ENCODE measurements at places on chromosomes 4 and X.

- H3K4me3 ChIP-seq = no peak overlapping the region
- no peaks in the 10 kb centered on the region for H3K4me1 ChIP-seq
- no peaks in the 10 kb centered on the region for H3K27me3 ChIP-seq
- no peak for DNase-seq
- no peaks in the 10 kb centered on the region for H3K36me3 ChIP-seq
Observed at GRCh38 chr4:2304321-2304876, 42.5 kb upstream of the MXD4 start.

GRCh38 chr4:66837279-66837922 lies 707.9 kb downstream of the CENPC start:
- H3K27me3 ChIP-seq = no peaks in the 10 kb centered on the region
- peaks cover 8% of the 10 kb centered on the region for H3K4me1 ChIP-seq
- no peak for DNase-seq
- H3K36me3 ChIP-seq = no peaks in the 10 kb centered on the region
- no peak overlapping the region for H3K27ac ChIP-seq

GRCh38 chr4:171954650-171955049 lies 141.4 kb downstream of the GALNTL6 start:
- H3K27me3 ChIP-seq = no peaks in the 10 kb centered on the region
- H3K4me3 ChIP-seq = no peak overlapping the region
- DNase-seq = peak; percentile 3
- H3K4me1 ChIP-seq = no peaks in the 10 kb centered on the region
- H3K36me3 ChIP-seq = no peaks in the 10 kb centered on the region

- H3K27me3 ChIP-seq = no peaks in the 10 kb centered on the region
- H3K36me3 ChIP-seq = no peaks in the 10 kb centered on the region
- no peak overlapping the region for H3K4me3 ChIP-seq
- no peak overlapping the region for H3K27ac ChIP-seq
- DNase-seq = no peak
Observed at GRCh38 chr4:64430933-64431332, 21.7 kb upstream of the TECRL start.

- DNase-seq = peak; percentile 59
- H3K36me3 ChIP-seq = no peaks in the 10 kb centered on the region
- H3K4me3 ChIP-seq = no peak overlapping the region
- no peaks in the 10 kb centered on the region for H3K4me1 ChIP-seq
- no peaks in the 10 kb centered on the region for H3K27me3 ChIP-seq
Observed at GRCh38 chr4:176270669-176271068, 1.6 kb upstream of the ASB5 start.

- no peak overlapping the region for H3K27ac ChIP-seq
- DNase-seq = no peak
- H3K36me3 ChIP-seq = no peaks in the 10 kb centered on the region
- H3K27me3 ChIP-seq = no peaks in the 10 kb centered on the region
- H3K4me3 ChIP-seq = no peak overlapping the region
Observed at GRCh38 chr4:53605783-53606182, 14.5 kb upstream of the LNX1 start.

DNA sequence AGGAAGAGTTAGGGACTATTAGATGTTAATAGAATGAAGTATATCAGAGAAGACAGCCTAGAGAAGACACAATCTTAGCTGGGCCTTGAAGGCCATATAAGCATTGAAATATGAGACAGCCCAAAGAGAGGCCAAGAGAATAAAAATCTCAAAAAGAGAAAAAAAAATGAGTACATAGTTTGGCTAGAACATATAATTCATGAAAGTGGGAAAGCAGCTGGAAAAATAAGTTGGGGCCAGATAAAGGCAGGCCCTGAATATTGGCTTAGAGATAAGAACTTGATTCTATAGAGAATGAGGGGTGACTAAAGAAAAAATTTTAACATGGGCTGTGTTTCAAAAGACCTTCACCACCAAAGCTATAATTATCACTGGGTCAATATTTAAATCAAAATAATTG lies 7.4 kb upstream of the UTP3 start:
- H3K36me3 ChIP-seq = no peaks in the 10 kb centered on the region
- no peak overlapping the region for H3K27ac ChIP-seq
- H3K4me3 ChIP-seq = no peak overlapping the region
- DNase-seq = no peak
- no peaks in the 10 kb centered on the region for H3K4me1 ChIP-seq

DNA sequence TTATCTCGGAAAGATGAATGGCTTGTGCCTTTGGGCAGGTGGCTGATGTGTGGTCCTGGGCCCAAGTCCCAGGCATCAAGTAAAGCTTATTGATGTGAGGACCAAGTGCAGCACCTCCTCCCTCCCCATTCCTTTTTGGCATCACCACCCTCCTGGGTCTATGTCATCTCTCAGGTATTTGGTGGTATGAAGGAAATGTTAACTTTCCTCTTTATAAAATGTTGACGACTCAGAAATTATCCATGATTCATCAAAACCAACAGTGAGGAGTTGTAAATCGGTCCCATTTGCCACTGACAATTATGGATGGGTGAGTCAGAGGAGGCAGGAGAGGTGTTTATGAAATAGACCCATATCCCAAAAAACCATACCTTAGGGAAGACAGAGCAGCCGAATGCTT lies 229.4 kb upstream of the GATB start:
- peak; percentile 3 for DNase-seq
- H3K4me3 ChIP-seq = no peak overlapping the region
- no peaks in the 10 kb centered on the region for H3K4me1 ChIP-seq
- no peaks in the 10 kb centered on the region for H3K36me3 ChIP-seq

GRCh38 chr4:78065508-78066192 lies 8.5 kb downstream of the FRAS1 start:
- no peak for DNase-seq
- H3K4me1 ChIP-seq = no peaks in the 10 kb centered on the region
- H3K36me3 ChIP-seq = no peaks in the 10 kb centered on the region
- H3K27me3 ChIP-seq = peaks cover 4% of the 10 kb centered on the region

DNA sequence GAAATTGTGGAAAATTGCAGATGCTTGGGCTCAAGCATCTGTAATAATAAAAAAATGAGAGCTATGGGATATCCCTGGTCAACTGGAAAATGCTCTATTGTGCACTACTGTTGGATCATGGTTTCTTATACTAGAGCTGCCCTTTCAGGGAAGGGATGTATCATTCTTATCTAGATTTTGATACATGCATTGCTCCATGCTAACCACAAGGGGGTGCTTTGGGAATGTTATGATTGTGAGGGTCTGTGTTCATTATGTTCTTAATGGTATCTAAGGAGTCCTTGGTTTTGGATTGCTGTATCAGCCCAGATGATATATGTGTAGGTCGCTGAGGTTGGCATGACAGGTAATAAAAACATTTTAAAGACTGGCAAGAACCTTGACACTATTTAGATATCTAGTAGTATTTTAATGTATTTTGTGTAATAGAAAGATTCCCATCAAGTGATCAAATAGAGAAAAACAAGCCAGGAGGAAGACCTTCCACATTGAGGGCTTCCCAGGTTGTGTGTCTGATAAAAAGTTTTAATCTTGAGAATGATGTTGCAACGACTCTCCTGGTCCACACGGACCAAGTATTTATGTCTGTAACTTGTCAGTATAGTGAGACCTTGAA lies 49.2 kb upstream of the TLR2 start:
- H3K27ac ChIP-seq = no peak overlapping the region
- H3K4me1 ChIP-seq = no peaks in the 10 kb centered on the region
- H3K36me3 ChIP-seq = peaks cover 25% of the 10 kb centered on the region
- peak; percentile 60 for DNase-seq
- no peak overlapping the region for H3K4me3 ChIP-seq

- no peaks in the 10 kb centered on the region for H3K4me1 ChIP-seq
- H3K4me3 ChIP-seq = peak overlapping the region; percentile 53
- H3K27me3 ChIP-seq = peaks cover 17% of the 10 kb centered on the region
- peak overlapping the region; percentile 74 for H3K27ac ChIP-seq
- DNase-seq = peak; percentile 80
Observed at GRCh38 chrX:150365990-150366911, 3.1 kb downstream of the MAMLD1 start.

DNA sequence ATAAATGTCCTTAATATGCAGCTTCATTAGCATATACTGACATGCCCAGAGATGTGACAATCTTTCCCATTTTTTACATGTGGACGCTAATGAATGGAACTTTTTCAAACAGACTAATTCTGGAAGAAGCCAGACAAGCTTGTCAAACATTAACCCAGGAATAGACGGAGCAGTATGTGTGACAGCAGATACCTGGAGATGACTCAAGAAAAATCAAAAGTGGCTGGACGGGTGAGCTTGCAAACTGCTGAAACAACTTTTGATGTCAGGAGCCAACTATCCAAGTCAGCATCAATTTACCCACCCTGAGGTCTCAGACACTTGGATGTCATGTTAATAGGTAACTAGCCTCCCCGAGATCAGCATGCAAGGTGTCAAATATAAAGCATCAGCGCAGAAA lies 183.0 kb downstream of the PACRGL start:
- H3K4me3 ChIP-seq = no peak overlapping the region
- H3K27ac ChIP-seq = no peak overlapping the region
- peaks cover 33% of the 10 kb centered on the region for H3K27me3 ChIP-seq

GRCh38 chr4:147037069-147037468 lies 91.4 kb upstream of the TTC29 start:
- no peak for DNase-seq
- H3K4me1 ChIP-seq = no peaks in the 10 kb centered on the region
- H3K36me3 ChIP-seq = no peaks in the 10 kb centered on the region
- no peaks in the 10 kb centered on the region for H3K27me3 ChIP-seq
- no peak overlapping the region for H3K27ac ChIP-seq
- no peak overlapping the region for H3K4me3 ChIP-seq

DNA sequence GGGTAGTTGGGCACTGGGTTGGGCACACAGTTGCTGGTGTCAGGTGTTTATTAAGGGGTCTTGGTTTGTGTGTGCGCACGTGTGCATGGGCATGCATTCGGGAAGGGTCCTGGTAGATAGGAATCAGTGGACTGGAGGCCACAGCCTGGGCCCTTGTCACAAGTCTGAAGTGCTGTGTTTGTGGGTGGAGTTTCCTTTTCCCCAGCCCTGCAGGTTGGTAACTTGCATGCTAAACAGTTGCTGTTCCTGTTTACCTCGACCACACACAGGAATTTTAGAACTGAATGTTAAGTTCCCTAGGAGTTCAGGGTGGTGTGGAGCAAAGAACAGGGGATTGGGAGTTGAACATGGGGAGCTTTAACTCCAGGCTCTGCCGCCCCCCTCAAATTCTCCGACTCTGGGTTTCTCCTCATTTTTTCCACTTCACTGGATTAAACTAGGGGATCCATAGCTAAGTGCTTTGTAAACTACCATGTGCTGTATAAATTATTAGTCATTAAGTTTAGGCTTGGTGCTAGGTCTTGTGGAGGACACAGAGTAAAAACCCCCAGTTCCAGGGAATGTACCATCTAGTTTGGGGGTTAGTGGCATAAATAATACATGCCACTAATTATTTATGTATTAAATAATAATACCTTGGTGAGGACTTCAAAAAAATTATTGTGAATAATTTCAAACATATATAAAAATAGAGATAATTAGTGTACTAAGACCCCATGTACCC lies 49.0 kb downstream of the STARD8 start:
- H3K27ac ChIP-seq = no peak overlapping the region
- no peaks in the 10 kb centered on the region for H3K4me1 ChIP-seq
- H3K36me3 ChIP-seq = no peaks in the 10 kb centered on the region
- no peak overlapping the region for H3K4me3 ChIP-seq

- H3K4me1 ChIP-seq = no peaks in the 10 kb centered on the region
- H3K27me3 ChIP-seq = no peaks in the 10 kb centered on the region
- H3K4me3 ChIP-seq = no peak overlapping the region
- H3K36me3 ChIP-seq = no peaks in the 10 kb centered on the region
- peak; percentile 59 for DNase-seq
- no peak overlapping the region for H3K27ac ChIP-seq
Observed at GRCh38 chr4:142095886-142096605, 459.7 kb downstream of the IL15 start.

DNA sequence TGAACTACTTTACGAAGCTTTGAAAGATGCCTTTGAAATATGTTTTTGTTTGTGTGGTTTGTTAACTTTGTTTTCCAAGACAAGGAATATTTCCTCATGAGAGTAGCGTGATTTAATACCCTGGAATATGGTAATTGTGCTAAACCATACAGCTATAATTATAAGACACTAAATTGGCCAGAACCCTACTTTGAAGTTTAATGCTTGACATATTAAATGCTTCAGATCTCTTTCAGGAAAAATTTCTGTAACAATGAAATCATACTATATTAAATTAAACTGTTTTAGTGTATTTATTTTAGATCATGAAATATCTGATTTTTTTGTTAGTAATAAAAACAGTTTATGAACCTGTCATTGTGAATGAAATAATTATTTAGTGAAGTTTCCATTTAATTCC lies 63.5 kb downstream of the DCLK2 start:
- no peaks in the 10 kb centered on the region for H3K27me3 ChIP-seq
- DNase-seq = no peak
- H3K27ac ChIP-seq = no peak overlapping the region
- H3K4me1 ChIP-seq = peaks cover 35% of the 10 kb centered on the region
- peak overlapping the region; percentile 14 for H3K4me3 ChIP-seq
- H3K36me3 ChIP-seq = no peaks in the 10 kb centered on the region

DNA sequence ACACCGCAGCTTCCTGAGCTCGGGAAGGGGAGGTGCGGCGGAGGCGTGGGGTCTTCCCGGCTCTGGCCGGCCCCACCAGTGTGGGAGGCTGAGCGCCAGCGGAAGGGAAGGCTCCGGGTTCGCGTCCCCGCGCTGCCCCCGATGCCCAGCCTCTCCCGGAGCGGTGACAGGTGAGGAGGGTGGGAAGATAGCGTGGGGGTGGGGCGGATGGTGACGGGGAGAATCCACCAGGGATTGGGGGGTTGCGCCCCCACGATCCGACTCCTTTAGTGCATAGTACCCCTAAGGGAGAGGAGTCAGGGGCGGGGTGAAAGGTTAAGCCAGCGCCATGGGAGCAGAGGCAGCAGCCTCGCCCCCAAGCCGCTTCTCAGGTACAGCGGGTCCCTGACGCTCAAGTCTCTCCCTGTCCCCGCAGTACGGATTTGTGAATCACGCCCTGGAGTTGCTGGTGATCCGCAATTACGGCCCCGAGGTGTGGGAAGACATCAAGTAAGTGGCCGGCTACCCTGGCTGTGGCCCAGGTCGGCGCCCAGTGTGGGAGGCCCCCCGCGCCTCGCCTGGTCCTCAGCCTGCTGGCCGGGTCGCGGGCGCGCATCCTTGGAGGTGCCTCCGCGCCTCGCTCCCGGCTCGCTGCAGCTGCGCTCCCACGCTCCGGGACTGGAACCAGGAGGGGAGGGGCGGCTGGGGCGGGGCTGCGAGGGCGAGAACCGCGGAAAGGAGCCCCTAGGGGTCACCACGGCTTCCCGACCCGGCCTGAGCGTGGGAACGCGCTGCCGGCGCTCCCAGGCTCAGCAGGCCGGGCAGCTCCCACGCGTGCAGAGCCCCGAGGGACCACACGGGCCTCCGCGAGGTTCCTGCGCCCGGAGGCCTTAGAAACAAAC lies 791 bp downstream of the GUCY1B1 start:
- peaks cover 34% of the 10 kb centered on the region for H3K27me3 ChIP-seq
- peak; percentile 11 for DNase-seq

- H3K36me3 ChIP-seq = no peaks in the 10 kb centered on the region
- H3K27ac ChIP-seq = no peak within 1 kb of the TSS
- H3K4me1 ChIP-seq = no peaks in the 10 kb centered on the region
Observed at GRCh38 chrX:155022585-155022984, at the start of gene F8. Gene F8, minus strand, starts transcription at chrX:155022723. Its CDS starts 171 bp downstream, at chrX:155022552.

GRCh38 chrX:15854080-15854655 lies 445 bp downstream of the AP1S2 start:
- H3K27me3 ChIP-seq = no peaks in the 10 kb centered on the region
- H3K4me3 ChIP-seq = peak overlapping the region; percentile 79
- H3K4me1 ChIP-seq = peaks cover 14% of the 10 kb centered on the region
- DNase-seq = peak; percentile 37

All from A673 (cell line).